ENCODE measurements at places on chromosomes 5 and 9.
A peak's percentile ranks its signal among the peaks of the same experiment; 100 is the strongest.

GRCh38 chr5:154311362-154311761, 120.8 kb downstream of the GALNT10 start:
- no peak for DNase-seq

DNA sequence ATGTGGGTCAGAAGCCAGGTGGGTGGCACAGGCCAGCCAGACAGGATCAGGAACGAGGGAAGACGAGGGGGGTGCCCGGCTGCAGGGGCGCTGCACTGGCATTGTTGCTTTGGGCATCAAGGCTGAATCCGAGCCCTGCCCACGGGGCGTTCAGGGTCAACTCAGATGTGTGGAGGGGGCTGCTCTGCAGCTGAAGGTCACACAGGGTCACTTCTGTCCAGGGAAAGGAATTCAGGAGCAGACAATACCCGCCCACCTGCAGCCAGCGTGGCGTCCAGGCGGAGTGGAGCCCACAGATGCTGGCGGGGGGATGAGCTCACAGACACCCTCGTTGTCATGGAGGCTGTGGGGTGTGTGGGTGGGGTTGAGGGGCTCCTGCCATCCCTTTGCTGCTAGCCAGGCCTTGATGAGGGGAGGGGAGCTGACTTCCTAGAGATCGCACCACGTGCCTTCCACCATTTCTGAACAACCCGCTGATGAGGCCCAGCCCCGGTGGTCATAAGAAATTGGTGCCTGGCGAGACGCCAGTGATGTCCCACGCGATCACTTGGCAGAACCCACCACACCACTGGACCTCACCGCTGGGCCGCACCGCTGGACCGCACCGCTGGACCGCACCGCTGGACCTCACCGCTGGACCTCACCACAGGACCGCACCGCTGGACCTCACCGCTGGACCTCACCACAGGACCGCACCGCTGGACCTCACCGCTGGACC, 31.2 kb downstream of the MRPL36 start:
- no peak for DNase-seq

GRCh38 chr5:135462304-135462703, 10.2 kb upstream of the TIFAB start:
- no peak for DNase-seq

- DNase-seq = no peak
These were observed 13.7 kb downstream of the FCN2 start for GRCh38 chr9:134894136-134894860.

- DNase-seq = no peak
These were observed 65.5 kb downstream of the EBF1 start for GRCh38 chr5:159034083-159034824.

- no peak for DNase-seq
These were observed 5.1 kb downstream of the TGFBI start for GRCh38 chr5:136033848-136034247.

GRCh38 chr5:55544341-55544740, 9.6 kb upstream of the PLPP1 start:
- DNase-seq = no peak

- DNase-seq = peak; percentile 53
These were observed 992 bp downstream of the SETD9 start for GRCh38 chr5:56910210-56910965.

DNA sequence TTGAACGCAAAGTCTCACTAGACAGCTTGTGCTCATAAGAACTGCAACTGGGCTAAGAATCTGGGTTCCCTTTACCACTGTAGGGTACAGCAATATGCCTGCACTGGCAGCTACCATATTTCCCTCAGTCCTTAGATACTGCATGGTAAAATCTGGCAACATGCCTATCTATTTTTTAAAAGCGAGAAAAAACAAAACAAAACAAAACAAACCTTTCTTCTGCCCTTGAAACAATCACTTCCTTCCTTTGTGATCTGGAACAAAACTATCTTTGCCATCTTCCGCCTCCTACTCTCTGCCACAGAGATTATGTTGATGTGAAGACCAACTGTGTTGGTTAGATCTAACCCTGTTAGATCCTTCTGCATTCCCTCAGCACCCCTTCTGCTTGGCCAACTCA, 242.9 kb downstream of the EBF1 start:
- no peak for DNase-seq

GRCh38 chr5:152305525-152305924, 99.6 kb downstream of the NMUR2 start:
- DNase-seq = no peak

DNA sequence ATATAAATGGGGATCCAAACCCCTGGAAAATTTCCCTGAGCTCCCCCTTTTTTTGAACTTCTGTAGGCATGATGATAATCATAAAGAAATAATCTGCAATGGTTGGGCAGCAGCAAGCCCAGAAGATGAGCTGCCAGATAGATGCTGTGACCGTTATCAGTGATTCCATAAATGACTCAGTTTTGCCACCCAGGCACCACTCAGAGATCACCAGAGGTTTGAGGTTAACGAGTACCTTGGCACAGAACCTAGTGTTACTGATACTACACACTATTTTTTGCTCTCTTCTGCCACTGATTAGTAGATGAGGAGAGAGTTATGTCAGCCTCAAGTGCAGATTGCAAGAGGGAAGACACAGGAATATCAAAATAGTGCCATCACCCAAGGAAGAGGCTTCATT, 199.3 kb upstream of the PTGER4 start:
- no peak for DNase-seq

- no peak for DNase-seq
These were observed 3.2 kb downstream of the ZNF366 start for GRCh38 chr5:72503888-72504491.

- DNase-seq = no peak
These were observed 79.8 kb downstream of the XRCC4 start for GRCh38 chr5:83157163-83157562.

GRCh38 chr5:172901788-172902496, 57.3 kb upstream of the RPL26L1 start:
- no peak for DNase-seq

- DNase-seq = no peak
These were observed 11.2 kb downstream of the KLHL9 start for GRCh38 chr9:21324047-21324446.

GRCh38 chr5:126454535-126454934, 31.3 kb downstream of the GRAMD2B start:
- DNase-seq = no peak

All from amniotic stem cell (primary cell).